ENCODE measurements at places on chromosomes 7 and 10.

DNA sequence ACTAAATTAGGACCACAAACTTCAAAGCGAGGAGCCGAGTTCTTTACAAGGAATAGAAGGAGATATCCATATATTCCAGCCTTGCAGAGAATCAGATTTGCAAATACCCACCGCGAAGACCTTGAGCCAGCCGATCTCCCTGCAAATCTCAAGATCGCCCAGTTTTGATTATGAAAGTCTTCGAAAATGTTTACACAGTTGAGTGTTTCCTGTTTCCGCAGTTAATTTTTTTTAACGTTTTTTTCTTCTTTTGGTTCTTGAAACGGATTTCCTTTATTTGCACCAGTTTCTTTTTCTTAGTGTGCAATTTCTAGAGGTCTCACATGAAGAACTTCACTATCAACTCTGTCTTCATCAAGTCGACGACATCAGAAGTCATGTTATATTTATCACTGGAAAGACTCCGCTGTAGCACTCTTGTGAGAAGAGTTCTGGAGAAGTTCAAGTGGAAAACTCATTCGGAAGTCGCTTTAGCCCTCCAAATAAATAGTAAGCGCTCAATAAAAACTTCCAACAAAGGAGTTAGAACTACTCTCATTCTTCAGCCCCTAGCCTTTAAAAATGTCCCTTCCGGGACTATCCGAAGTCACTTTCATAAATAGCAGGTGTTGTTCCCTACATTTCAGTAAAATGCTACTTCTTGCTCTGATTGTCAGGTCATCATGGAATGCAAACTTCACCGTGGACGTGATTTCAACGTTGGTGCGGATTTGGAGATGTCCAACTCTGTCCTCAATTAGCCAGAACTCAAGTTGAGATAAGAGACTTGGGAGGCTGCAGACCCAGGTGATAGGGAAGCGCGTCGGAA, 11.9 kb upstream of the SPAG6 start:
- DNase-seq: no peak

- no peak for DNase-seq
Measured at GRCh38 chr10:112313234-112313633, 30.0 kb downstream of the TECTB start.

- DNase-seq: no peak
Measured at GRCh38 chr10:128875030-128875744, 591.9 kb upstream of the MGMT start.

DNA sequence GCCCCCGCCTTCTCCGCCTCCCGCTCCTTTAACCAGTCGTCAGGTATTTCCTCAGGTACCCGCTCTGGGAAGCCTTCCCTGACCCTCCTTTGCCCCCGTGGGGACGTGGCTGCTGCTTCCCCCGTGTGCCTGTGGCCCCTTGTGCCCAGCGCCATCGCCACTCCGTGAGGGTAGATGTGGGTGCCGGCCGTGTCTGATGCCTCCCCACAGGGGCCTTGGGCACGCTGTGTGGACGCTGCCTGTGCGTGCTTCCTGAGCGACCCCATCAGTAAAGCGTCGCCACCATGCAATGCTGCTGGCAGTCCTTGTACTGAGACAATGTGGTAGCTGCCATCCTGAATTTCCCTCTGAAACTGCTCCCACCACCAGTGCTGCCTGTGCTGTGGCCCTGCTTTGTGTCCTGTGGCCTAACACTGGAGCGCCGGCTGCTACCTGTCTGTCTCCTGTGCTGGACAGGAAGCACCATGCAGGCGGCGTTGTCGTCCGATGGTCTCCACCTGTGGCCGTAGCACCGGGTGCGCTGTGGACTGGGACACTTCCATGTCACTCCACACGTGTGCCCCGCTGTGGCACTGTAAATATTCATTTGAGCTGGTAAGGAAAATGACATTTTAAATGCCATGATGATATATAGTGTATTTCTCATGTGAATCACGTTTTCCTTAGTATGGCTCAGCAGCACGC, 213.8 kb downstream of the MGMT start:
- no peak for DNase-seq

GRCh38 chr7:157654350-157654749, 317.5 kb downstream of the DNAJB6 start:
- no peak for DNase-seq

GRCh38 chr10:36187380-36188079, 545.4 kb upstream of the FZD8 start:
- DNase-seq: no peak

DNA sequence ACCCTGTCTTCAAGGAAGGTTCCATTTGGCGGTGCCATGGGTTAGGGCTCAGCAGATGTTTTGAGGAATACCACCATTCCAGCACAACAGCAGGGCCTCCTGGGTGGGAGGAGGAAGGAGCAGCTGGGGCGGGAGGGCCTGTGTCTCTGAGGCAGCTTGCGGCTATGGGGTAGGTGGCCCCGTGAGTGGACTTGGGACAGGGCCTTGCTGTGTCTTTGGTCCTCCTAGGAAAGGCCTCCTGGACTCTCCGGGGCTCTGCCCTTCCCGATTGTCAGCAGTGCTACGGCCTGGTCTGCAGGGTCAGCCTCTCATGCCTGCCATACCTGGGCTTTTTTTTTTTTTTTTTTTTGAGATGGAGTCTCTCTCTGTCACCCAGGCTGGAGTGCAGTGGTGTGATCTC, 96.7 kb downstream of the PAXIP1 start:
- DNase-seq: no peak

- no peak for DNase-seq
Measured at GRCh38 chr10:110274072-110274627, 30.6 kb downstream of the SMNDC1 start.

GRCh38 chr10:30002426-30003266, 56.7 kb downstream of the JCAD start:
- DNase-seq: no peak

DNA sequence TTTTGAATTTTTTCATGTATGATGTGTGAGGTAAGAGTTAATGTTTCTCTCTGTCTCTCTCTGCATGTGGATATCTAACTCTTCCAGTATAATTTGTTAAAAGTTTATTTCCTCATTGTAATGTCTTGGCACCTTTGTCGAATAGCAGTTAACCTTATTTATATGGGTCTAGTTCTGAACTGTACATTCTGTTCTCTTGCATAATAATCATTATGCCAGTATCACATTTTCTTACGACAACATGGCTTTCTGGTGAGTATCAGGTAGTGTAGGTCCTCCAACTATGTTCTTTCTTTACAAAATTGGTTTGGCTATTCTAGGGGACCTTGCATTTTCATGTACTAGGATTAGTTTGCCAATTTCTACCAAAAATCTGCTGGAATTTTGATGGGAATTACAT, 337.0 kb upstream of the FZD8 start:
- DNase-seq: no peak

GRCh38 chr10:58662314-58662713, 149.6 kb downstream of the BICC1 start:
- DNase-seq: no peak

- DNase-seq: no peak
Measured at GRCh38 chr7:35722054-35722849, 27.3 kb upstream of the HERPUD2 start.

GRCh38 chr10:132423966-132424861, 27.2 kb downstream of the PWWP2B start:
- DNase-seq: no peak

- DNase-seq: no peak
Measured at GRCh38 chr7:35556515-35557471, 138.1 kb downstream of the HERPUD2 start.

- no peak for DNase-seq
Measured at GRCh38 chr7:42960762-42961161, 28.6 kb downstream of the MRPL32 start.

GRCh38 chr10:86075512-86075911, 291.1 kb downstream of the GRID1 start:
- no peak for DNase-seq

- DNase-seq: peak; percentile 77
Measured at GRCh38 chr10:119199231-119199992, 8.0 kb upstream of the GRK5 start.

- no peak for DNase-seq
Measured at GRCh38 chr7:85103357-85103756, 83.5 kb downstream of the SEMA3D start.

GRCh38 chr7:45219801-45220435, 62.3 kb downstream of the RAMP3 start:
- no peak for DNase-seq

DNA sequence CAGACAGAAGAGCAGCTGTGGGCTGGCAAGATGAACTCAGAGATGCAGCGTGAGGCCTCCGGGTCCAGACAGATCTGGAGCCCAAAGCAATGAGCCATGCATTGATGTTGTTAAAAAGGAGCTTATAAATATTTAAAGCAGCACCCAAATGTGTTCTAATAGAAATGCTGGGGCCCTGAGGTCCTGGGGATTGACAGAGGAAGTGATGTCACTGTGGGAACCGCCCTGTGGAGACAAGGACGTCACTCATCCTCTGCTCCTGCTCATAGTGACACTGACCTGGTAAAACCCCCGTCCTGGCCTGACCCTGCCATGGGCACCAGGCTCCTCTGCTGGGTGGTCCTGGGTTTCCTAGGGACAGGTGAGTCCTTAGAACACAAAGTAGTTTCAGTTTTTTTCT, 197.0 kb upstream of the PRSS58 start:
- DNase-seq: no peak

DNA sequence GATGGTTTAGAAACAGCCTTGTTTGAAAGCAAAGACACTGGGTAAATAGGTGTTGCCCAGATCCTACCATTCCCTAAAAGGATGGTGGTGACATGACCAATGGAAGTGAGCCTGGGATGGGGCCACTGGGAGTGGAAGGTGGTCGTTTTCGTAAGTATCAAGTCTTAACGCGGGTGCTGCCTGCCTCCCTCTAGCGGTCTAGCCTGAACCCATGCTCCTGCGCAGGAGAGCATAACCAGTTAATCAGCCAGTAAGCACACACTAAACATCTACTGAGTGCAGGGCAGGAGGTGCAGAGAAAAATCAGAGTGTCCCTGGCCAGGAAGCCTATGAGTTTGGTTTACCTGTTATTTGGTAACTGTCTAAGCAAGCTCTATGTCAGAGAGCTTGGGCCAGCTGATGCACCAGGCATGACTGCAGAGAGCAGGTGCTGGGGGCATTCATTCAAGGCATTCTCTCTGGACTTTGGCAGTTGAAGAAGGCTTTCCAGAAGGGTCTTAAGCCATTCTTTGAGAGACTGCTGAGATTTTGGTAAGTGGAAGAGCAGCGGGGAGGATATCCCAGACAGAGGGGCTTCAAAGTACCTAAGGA, 930 bp downstream of the GARIN1A start:
- no peak for DNase-seq

GRCh38 chr10:125797424-125797823, 21.8 kb upstream of the MMP21 start:
- no peak for DNase-seq

GRCh38 chr7:102061354-102061945, 225.2 kb upstream of the SH2B2 start:
- DNase-seq: no peak

- no peak for DNase-seq
Measured at GRCh38 chr7:112272921-112273561, 66.5 kb downstream of the ZNF277 start.

DNA sequence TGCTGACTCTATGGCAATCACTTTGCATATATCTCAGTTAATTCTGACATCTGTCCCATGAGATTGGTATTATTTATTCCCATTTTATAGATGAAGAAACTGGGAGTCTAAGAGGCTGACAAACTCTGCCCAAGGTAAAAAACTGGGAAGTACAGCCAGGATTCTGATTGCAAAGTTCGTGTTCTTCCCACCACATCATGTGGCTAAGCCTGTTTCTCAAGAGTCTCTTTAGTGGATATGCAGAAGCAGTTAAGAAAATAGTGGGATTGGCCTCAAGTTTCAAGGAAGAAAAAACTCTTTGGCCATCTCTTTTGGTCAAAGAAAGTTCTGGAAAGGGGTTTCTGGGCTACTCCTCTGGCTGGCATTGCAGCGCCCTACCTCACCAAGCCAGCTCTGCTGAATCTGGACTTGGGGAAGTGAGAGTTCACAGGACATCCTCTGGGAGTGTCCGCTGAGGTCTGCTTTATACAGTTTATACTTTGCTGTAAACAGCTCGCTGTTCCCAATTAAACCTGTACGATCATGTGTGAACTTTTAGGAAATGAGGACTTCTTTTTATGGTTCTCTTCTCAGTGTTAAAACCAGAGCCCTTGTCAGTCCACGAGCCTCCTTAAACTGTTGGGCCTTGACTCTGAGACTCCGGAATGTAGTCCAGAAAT, 12.2 kb upstream of the BMPR1A start:
- no peak for DNase-seq

DNA sequence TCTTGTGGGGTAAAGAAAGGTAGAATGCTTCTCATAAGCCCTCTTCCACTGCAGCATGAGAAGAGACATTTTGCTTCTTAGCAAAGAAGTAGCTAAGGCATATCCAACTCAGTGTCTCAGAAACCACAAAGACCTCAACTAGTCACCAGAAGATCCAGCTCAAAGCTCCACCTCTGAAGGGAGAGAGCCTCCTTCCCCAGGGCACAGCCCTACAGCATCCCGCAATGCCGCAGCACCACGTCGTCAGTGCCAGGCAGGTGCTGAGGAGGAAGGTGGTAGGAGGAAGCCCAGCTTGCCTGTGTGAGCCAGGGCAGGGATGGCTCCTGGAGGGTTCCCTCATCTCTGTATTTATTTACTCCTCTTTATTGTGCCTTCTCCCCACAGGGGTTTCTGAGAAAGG, 385.6 kb upstream of the NPVF start:
- no peak for DNase-seq

DNA sequence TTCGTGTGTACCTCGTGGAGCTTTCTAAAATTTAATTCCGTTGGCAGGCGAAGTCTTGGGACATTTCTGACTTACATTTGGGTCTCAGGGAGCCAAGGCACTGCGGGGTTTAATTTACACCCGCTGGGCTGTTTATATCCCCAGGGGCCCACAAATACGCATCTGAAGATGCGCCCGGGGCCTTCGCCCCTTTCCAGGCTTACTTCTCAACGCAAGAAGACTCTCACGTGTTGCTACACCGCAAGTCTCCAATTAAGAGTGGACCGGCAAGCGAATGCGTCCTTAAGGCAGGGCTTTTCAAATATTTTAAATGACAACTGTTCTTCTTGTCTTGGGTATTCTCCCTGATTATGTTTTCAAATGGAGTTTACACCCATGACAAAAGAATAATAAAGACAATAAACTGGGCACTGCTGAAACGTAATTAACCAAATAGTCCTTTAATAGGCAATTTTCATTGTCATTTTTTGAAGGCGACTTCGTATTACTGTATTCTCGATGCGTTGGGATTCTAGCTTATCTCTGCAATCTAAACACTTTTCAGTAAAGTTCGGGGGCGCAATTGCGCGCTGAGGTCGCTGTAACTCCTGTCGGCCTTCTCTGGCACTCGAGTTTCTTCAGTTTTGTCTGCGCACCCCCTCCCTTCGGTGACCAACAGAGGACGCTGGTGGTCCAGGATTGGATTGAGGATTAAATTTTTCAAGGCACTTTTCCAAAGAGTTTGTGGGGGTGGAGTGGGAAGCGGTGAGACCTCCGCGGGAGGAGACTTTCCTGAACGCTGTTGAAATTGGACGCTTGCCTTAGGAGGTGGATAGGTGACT, 837 bp upstream of the IGFBP3 start:
- no peak for DNase-seq

GRCh38 chr7:95547361-95548348, 48.7 kb downstream of the PDK4 start:
- DNase-seq: no peak

GRCh38 chr7:2105917-2106316, 126.8 kb downstream of the MAD1L1 start:
- no peak for DNase-seq

All from forelimb muscle (tissue), 1 donor.